ENCODE measurements at places on chromosomes 3 and 15. TPM values are rescaled to one million over a fixed set of nuclear protein-coding genes. Genes with fewer than 3 reads are reported as not detected.

Gene SLC24A5
- not detected for total RNA-seq

Gene COL6A6
- not detected for total RNA-seq

Gene IQCB1
- 2.9 TPM for total RNA-seq

Gene SEMA4B
- total RNA-seq, result 51.2 TPM

Gene STRIT1
- not detected for total RNA-seq

Gene CYP19A1
- total RNA-seq, result 95.7 TPM

Gene PYDC2
- not detected for total RNA-seq

Gene PCBP4
- total RNA-seq, result 256 TPM

Gene ACVR2B
- 15.2 TPM for total RNA-seq

Gene TNFAIP8L3
- 2.6 TPM for total RNA-seq

Gene IL20RB
- not detected for total RNA-seq

Gene NEK11
- total RNA-seq, result 4.0 TPM

Gene CD96
- total RNA-seq, result 0.32 TPM

GRCh38 chr3:10703875-10704274 is 112.2 kb upstream of the SLC6A11 start:
- peaks cover 4% of the 10 kb centered on the region for H3K4me1 ChIP-seq
- H3K27me3 ChIP-seq, result peaks cover 10% of the 10 kb centered on the region
- no peak for DNase-seq
- H3K27ac ChIP-seq, result no peak overlapping the region
- no peaks in the 10 kb centered on the region for H3K36me3 ChIP-seq

GRCh38 chr15:39820050-39820602 is 37.5 kb upstream of the FSIP1 start:
- no peak overlapping the region for H3K27ac ChIP-seq
- no peaks in the 10 kb centered on the region for H3K36me3 ChIP-seq
- no peak for DNase-seq
- no peak overlapping the region for H3K4me3 ChIP-seq
- H3K27me3 ChIP-seq, result no peaks in the 10 kb centered on the region

GRCh38 chr3:148924562-148924961 is 59.5 kb downstream of the CPA3 start:
- H3K27ac ChIP-seq, result no peak overlapping the region
- H3K4me1 ChIP-seq, result no peaks in the 10 kb centered on the region
- DNase-seq, result no peak

- H3K4me1 ChIP-seq, result no peaks in the 10 kb centered on the region
- H3K27me3 ChIP-seq, result no peaks in the 10 kb centered on the region
- H3K36me3 ChIP-seq, result no peaks in the 10 kb centered on the region
- no peak overlapping the region for H3K27ac ChIP-seq
- no peak overlapping the region for H3K4me3 ChIP-seq
These were observed 15.9 kb upstream of the ACTL6A start for GRCh38 chr3:179546814-179547241.

- H3K4me3 ChIP-seq, result no peak overlapping the region
- no peak for DNase-seq
- H3K36me3 ChIP-seq, result no peaks in the 10 kb centered on the region
- peaks cover 41% of the 10 kb centered on the region for H3K4me1 ChIP-seq
These were observed 107.7 kb upstream of the RPL32 start for GRCh38 chr3:12948891-12949711.

DNA sequence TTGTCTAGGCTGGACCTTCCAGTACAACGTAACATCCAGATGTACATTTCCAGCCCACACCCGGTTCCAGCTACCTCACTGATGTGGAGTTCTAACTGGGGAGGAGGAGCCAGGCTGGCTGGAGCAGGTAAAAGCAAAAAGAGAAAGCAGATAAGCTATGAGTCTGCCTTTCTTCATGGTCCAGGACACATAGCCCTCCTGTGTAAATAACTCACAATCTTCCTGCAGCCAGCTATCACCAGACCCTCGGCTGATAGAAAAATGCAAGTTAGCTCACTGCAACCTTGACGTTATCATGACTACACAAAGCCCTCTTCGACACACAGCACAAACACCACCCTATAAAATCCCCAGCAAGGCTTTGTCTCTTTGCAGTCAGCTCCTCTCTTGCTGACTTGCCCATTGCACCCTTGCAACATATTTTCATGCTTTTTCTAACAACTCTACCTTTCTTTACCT is 20.5 kb upstream of the ELP6 start:
- H3K27me3 ChIP-seq, result no peaks in the 10 kb centered on the region
- no peak overlapping the region for H3K27ac ChIP-seq
- no peak overlapping the region for H3K4me3 ChIP-seq
- DNase-seq, result no peak

GRCh38 chr15:43370310-43370974 is 401 bp downstream of the ZSCAN29 start:
- peaks cover 11% of the 10 kb centered on the region for H3K4me1 ChIP-seq
- no peaks in the 10 kb centered on the region for H3K27me3 ChIP-seq
- DNase-seq, result peak; percentile 63
- H3K27ac ChIP-seq, result peak overlapping the region; percentile 62
- peak overlapping the region; percentile 92 for H3K4me3 ChIP-seq
- peaks cover 19% of the 10 kb centered on the region for H3K36me3 ChIP-seq

- no peaks in the 10 kb centered on the region for H3K27me3 ChIP-seq
- no peak overlapping the region for H3K4me3 ChIP-seq
- H3K27ac ChIP-seq, result no peak overlapping the region
- no peaks in the 10 kb centered on the region for H3K36me3 ChIP-seq
- no peak for DNase-seq
- H3K4me1 ChIP-seq, result peaks cover 4% of the 10 kb centered on the region
These were observed 241.0 kb downstream of the NSUN3 start for GRCh38 chr3:94303897-94304296.

DNA sequence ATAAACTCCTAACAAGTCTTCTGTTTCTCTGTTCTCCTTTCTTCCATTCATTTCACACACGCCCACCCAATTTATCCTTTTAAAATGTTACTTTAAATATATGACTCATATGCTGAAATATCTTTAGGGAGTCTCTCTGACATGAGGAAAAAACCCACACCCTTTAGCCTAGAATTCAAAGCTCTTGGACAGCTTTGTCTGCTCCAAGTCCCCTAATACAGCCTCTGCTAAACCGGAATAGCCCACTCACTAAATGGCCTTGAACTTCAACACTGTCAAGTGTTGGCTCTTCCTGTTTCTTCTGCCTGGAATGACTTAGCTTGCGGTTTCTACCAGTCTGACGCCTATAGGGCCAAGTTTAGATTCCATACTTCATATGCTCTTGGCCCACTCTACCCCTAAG is 3.3 kb upstream of the CD96 start:
- no peaks in the 10 kb centered on the region for H3K4me1 ChIP-seq
- DNase-seq, result no peak
- no peaks in the 10 kb centered on the region for H3K36me3 ChIP-seq
- H3K4me3 ChIP-seq, result no peak overlapping the region
- no peak overlapping the region for H3K27ac ChIP-seq

GRCh38 chr15:45182996-45183395 is 4.8 kb downstream of the SHF start:
- DNase-seq, result no peak
- H3K4me3 ChIP-seq, result no peak overlapping the region
- peaks cover 5% of the 10 kb centered on the region for H3K4me1 ChIP-seq
- H3K27ac ChIP-seq, result no peak overlapping the region
- no peaks in the 10 kb centered on the region for H3K36me3 ChIP-seq

DNA sequence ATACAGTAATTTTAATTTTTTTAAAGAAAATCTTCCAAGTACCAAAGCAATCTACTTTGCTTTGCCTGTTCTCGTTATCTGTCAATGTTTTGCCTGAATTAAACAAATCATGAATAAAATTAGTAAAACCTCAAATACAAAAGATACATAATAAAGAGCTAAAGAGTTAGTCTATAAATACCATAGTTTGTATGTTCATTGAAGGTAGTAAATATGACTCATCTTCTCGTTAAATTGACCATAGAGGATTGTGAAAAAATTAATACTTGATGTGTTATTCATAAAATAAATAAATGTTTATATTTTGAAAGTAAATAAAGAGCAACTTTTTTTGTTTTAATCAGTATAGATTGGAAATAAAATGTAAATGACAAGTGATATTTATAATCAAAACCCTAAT is 246.5 kb upstream of the PLSCR5 start:
- no peak for DNase-seq
- no peaks in the 10 kb centered on the region for H3K4me1 ChIP-seq
- no peak overlapping the region for H3K4me3 ChIP-seq

- DNase-seq, result no peak
- H3K27ac ChIP-seq, result no peak overlapping the region
- no peaks in the 10 kb centered on the region for H3K27me3 ChIP-seq
- H3K4me3 ChIP-seq, result no peak overlapping the region
- H3K36me3 ChIP-seq, result peaks cover 19% of the 10 kb centered on the region
- H3K4me1 ChIP-seq, result no peaks in the 10 kb centered on the region
These were observed 572.2 kb downstream of the MECOM start for GRCh38 chr3:169091196-169091823.

- H3K4me3 ChIP-seq, result no peak overlapping the region
- peaks cover 20% of the 10 kb centered on the region for H3K4me1 ChIP-seq
- no peak for DNase-seq
- H3K27me3 ChIP-seq, result no peaks in the 10 kb centered on the region
These were observed 21.7 kb downstream of the RARRES1 start for GRCh38 chr3:158710601-158711000.

DNA sequence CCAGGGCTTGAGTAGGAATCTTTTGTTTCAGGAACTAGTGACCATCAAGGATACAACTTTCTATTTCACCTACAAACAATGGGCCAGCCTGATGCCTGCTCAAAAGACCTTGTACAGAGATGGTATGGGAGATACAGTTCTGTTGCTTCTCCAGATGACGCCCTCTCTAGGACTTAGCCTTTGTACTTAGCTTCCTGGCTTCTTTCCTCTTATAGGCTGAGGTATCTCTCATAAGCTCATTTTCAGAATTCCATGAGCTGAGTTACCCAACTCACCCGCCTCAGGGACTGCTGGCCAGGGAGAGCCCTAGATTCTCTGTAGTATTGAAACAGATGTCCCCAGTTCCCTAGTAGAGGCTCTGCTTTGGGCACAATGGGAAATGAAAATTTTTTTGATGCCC is 8.6 kb upstream of the ZNF620 start:
- no peaks in the 10 kb centered on the region for H3K4me1 ChIP-seq
- no peak for DNase-seq
- H3K36me3 ChIP-seq, result no peaks in the 10 kb centered on the region
- H3K27ac ChIP-seq, result no peak overlapping the region
- no peaks in the 10 kb centered on the region for H3K27me3 ChIP-seq

DNA sequence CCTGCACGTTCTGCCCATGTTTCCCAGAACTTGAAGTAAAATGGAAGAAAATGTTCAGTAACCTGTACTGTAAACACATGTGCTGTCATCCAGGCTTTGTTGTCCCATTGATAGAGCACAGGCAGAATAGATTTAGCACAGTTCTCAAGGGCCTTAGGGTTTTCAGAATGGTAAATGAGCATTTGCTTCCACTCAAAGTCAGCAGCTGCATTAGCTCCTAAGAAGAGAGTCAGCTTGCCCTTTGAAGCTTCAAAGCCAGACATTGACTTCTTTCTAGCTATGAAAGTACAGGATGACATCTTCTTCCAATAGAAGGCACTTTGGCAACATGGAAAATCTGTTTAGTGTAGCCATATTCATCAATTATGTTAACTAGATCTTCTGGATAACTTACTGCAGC is 76.2 kb upstream of the TMEM108 start:
- no peaks in the 10 kb centered on the region for H3K36me3 ChIP-seq
- H3K27ac ChIP-seq, result no peak overlapping the region
- no peak for DNase-seq

DNA sequence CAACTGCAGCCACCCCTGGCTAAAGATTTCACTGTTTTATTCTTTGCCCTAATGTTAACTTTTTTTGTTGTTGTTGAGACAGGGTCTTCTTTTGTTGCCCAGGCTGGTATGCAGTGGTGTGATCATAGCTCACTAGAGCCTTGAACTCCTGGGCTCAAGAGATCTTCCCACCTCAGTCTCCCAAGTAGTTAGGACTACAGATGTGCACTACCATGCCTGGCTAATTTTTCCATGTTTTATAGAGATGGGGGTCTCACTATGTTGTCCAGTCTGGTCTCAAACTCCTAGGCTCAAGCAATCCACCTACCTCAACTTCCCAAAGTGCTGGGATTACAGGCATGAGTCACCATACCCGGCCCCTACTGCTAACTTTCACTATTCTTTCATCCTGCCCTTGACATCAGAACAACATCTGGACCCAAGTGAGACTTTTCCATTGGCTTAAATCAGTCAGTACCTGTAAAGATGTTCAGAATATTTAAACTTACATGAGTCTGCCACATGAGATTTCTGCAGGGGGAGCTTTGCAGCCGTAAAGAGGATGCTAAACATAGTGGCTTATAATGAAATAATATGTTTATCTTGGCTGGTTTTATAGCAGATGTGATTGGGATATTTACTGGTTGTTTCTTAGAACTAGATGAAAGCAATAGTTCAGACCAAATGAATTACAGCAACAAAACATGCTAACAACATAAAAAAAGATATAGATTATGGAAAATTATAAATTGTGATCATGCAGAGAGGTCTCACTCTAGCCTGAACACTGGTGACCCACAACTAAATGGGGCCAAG is 73.6 kb downstream of the HMG20A start:
- no peaks in the 10 kb centered on the region for H3K36me3 ChIP-seq
- no peak for DNase-seq
- peak overlapping the region; percentile 7 for H3K27ac ChIP-seq
